ENCODE measurements at places on chromosomes 2 and 18.

GRCh38 chr2:69964353-69964841 is 3.0 kb upstream of the ASPRV1 start:
- H3K27me3 ChIP-seq, result no peaks in the 10 kb centered on the region
- H3K27ac ChIP-seq, result no peak overlapping the region
- no peak overlapping the region for H3K4me3 ChIP-seq
- H3K4me1 ChIP-seq, result no peaks in the 10 kb centered on the region
- no peak for DNase-seq

- no peak overlapping the region for H3K4me3 ChIP-seq
- no peaks in the 10 kb centered on the region for H3K4me1 ChIP-seq
- no peak overlapping the region for H3K27ac ChIP-seq
- H3K27me3 ChIP-seq, result no peaks in the 10 kb centered on the region
- no peak for DNase-seq
These were observed 557.1 kb upstream of the MEX3C start for GRCh38 chr18:51754566-51754965.

GRCh38 chr2:154228566-154229280 is 357.0 kb downstream of the GALNT13 start:
- H3K36me3 ChIP-seq, result no peaks in the 10 kb centered on the region
- no peak overlapping the region for H3K4me3 ChIP-seq
- H3K4me1 ChIP-seq, result no peaks in the 10 kb centered on the region
- H3K27ac ChIP-seq, result no peak overlapping the region

GRCh38 chr2:122851972-122852531 is 1096.6 kb downstream of the TSN start:
- no peaks in the 10 kb centered on the region for H3K4me1 ChIP-seq
- DNase-seq, result no peak
- H3K36me3 ChIP-seq, result no peaks in the 10 kb centered on the region
- no peak overlapping the region for H3K4me3 ChIP-seq
- no peak overlapping the region for H3K27ac ChIP-seq

DNA sequence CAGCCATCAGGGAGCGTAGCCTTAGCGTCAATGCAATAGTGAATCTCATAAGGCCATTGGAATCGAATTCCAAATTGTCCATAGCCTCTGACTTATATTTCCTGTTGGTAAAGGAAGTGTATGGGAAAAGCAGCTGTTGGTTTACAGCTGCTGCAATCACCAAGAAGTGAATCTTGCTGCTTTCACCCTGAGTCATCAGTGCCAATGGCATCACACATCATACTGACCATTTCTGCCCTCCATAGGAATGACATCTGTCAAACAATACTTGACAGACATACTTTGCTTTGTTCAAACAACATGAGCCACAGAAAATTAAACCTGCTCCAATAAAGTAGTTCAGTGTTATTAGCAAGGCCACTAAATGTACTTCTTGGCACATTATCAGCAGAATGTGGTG is 111.2 kb upstream of the KLHL29 start:
- no peaks in the 10 kb centered on the region for H3K36me3 ChIP-seq
- DNase-seq, result no peak
- H3K4me3 ChIP-seq, result no peak overlapping the region
- H3K27me3 ChIP-seq, result peaks cover 52% of the 10 kb centered on the region

GRCh38 chr18:37442477-37442876 is 123.1 kb downstream of the CELF4 start:
- DNase-seq, result no peak
- no peak overlapping the region for H3K27ac ChIP-seq
- H3K4me1 ChIP-seq, result no peaks in the 10 kb centered on the region
- peaks cover 14% of the 10 kb centered on the region for H3K27me3 ChIP-seq

All from central memory CD8-positive, alpha-beta T cell (primary cell).